ENCODE measurements at places on chromosomes 7 and 10. TPM values are rescaled to one million over a fixed set of nuclear protein-coding genes. Genes with fewer than 3 reads are reported as not detected.

GRCh38 chr10:72323771-72324191 is 30.9 kb downstream of the DNAJB12 start:
- no peak for DNase-seq

DNA sequence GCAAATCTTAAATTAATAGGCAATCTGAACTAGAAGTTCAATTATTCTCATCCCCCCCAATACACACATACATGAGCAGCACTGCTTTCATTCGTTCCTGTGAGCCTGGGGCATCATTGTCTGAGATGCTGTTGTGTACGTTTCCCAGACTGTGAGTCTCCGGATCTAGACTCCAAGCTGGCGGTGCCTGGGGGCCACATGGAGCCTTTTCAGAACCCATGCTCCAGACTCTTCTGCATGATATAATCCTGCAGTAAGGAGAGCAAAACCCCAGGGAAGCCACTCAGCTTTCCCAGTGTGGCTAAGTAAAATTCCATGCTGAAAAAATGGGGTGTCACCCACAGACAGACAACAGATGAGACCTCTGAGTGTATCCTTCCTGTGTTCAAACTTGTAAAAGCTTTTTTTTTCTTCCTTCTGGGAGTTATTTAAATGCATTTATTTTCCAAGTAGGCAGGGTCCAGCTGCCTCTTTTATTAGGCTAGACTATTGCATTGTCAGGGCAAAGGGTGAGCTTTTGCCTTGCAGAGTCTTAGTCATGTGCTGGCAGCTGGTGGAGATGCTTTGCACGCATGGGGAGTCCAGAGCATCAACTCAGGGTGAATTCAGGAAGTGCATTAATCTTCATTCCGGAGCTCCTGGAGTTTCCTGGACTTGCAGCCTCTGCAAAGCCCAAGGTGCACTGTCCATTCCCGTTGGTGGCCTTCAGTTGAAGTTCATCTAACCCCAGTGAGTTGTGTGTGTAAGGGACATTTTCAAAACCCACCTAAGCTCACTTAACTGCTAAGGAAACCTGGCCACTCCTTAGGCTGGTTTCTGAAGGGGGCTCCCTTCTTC is 185.7 kb upstream of the ADO start:
- DNase-seq, result no peak

- DNase-seq, result no peak
Measured at GRCh38 chr10:99832439-99832838, 50.0 kb downstream of the ABCC2 start.

GRCh38 chr7:128275681-128276080 is 34.6 kb downstream of the LEP start:
- DNase-seq, result no peak

DNA sequence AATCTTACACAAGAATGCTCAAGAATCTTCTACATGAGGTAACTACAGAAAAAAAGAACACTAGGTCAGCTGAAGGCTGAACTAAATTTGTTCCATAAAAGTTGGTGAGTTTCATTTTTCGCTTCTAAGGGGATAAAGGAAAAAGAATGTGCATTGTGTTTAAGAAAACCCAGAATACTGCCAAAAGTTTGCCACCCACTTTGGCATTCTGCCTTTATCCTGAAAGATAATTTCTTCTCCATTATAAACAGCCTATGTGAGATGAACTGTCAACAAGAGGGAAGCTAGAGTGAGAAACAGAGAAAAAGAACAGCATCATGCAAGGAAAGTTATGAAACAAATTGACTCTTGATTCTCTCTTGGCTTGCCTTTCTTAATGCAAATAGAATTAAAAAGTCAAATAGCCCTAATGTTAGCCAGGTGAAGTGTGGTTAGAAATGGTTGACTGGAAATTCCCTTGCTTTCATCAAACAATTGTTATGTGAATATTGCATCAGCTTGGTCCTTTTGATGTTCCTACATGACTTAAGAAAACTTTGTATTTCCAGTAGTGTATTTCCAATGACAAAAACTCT is 25.8 kb downstream of the STEAP1 start:
- no peak for DNase-seq

GRCh38 chr7:29106669-29106988 is 39.7 kb downstream of the CPVL start:
- no peak for DNase-seq

GRCh38 chr10:98418665-98419468 is 3.9 kb upstream of the PYROXD2 start:
- DNase-seq, result no peak

DNA sequence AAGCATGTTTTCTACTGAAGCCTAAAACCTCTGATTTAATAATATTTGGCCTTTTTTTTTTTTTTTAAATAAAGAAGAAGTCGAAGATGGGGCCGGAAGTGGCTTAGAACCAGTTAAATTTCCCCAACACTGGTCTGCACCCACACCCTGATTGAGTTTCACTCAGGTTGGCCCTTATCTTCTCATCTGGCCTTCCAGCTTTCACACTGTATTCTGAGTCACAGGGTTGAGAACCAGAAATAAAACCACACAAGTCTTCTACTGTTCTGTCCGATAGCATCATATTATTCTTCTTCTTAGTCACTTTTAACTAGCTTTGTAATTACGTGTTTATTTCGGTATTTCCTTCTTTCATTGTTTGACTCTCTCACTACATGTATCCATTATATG is 9.9 kb downstream of the ZNF365 start:
- DNase-seq, result no peak

GRCh38 chr10:127694580-127695193 is 42.3 kb upstream of the FOXI2 start:
- no peak for DNase-seq

Gene MYL10
- not detected for total RNA-seq

Gene OR2A7
- total RNA-seq, result 1.5 TPM

Gene CREM
- total RNA-seq, result 54.3 TPM

Gene SLC26A3
- total RNA-seq, result not detected

Gene PMS2
- 25.6 TPM for total RNA-seq

Gene CLDN4
- total RNA-seq, result 0.20 TPM

Gene CLCN1
- not detected for total RNA-seq

Measured in spinal cord (tissue), 10 donors.